Lung (tissue), 17 donors: ENCODE measurements at places on chromosomes 2 and 18. TPM values are rescaled to one million over a fixed set of nuclear protein-coding genes. Genes with fewer than 3 reads are reported as not detected.
A peak's percentile ranks its signal among the peaks of the same experiment; 100 is the strongest.

PLGLB1 gene
- polyA plus RNA-seq, result 1.8 TPM

SPATA3 gene
- polyA plus RNA-seq, result not detected

ANKRD30B gene
- polyA plus RNA-seq, result not detected

KCNG2 gene
- polyA plus RNA-seq, result 1.8 TPM

SP140 gene
- 6.5 TPM for polyA plus RNA-seq

CDH2 gene
- 0.27 TPM for polyA plus RNA-seq

VAMP5 gene
- 77.3 TPM for polyA plus RNA-seq

LBX2 gene
- 0.83 TPM for polyA plus RNA-seq

FHOD3 gene
- 1.0 TPM for polyA plus RNA-seq

GRCh38 chr2:160968183-160968582 lies 192.0 kb upstream of the TANK start:
- no peak for DNase-seq

GRCh38 chr18:10152475-10152874 lies 238.7 kb downstream of the VAPA start:
- no peak for DNase-seq

DNA sequence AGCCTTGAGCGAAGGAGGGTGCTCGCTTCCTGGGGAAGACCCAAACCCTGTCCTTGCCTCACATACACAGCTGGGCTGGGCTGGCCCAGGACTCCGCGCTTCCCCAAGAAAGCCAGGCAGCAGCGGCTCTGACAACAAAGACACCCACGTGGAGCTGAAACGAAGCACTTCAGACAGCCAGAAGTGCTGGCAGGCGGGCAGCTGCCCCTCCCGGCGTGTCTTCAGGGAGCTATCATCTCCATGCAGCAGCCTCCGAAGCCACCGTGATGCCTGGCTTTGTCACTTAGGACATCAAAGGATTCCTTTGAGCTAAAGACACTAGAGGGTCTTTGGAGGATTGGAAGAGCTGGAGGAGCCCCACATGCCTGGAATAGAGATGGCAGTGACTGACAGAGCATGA lies 35.2 kb downstream of the C1QL2 start:
- no peak for DNase-seq

- no peak for DNase-seq
Observed at GRCh38 chr2:98269830-98270229, 76.4 kb upstream of the CNGA3 start.

DNA sequence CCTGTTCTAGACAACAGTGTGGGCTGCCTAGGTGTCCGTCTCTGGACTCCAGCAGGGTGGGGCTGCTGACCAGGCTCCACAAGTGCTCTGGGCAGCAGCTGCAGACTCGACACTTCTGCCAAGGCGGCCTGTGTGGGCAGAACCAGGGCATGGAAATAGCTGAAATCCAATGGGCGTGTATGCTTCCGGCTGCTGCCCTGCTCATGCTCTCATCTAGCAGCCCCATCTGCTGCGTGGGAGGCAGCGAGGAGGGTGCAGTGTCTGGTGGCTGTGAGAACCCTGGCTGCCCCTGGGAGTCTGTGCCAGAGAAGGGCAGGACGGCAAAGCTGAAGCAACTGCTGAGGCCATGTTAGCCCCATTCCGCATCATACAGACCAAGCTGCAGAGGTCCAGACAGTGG lies 174.9 kb downstream of the SOX11 start:
- DNase-seq, result no peak

- no peak for DNase-seq
Observed at GRCh38 chr2:209977386-209978239, 24.8 kb upstream of the RPE start.

- DNase-seq, result no peak
Observed at GRCh38 chr2:11592671-11593574, 59.1 kb downstream of the GREB1 start.

DNA sequence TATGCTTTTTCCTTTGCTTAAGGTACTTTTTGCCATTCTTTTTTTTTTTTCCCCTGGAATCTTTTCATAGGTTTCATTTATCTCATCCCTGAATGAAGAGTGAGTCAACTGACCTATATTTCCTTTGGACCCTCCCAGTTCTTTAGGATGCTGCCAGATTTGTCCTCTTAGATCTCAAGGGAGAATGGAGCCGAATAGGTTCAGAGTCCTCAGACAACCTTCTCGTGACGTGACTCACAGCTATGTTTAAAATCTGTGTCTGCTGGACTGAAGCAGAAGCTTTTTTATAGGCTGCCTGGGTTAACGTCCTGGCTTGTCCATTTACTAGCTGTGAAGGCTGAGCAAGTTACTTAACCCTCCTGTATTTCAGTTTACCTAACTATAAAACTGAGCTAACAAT lies 358.6 kb downstream of the DLGAP1 start:
- no peak for DNase-seq

DNA sequence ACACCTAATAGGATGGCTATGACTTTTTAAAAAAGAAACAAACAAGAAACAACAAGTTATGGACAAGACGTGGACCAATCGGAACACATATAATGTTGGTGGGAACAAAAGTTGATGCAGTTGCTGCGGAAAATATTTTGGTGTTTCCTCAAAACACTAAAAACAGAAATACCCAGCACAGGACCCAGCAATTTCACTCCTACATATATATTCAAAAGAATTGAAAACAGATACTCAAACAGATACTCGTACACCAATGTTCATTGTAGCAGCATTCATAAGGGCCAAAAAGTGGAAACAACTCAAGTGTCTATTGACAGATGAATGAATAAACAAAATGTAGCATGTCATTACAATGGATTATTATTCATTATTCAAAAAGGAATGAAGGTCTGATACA lies 12.1 kb downstream of the CCDC141 start:
- no peak for DNase-seq

DNA sequence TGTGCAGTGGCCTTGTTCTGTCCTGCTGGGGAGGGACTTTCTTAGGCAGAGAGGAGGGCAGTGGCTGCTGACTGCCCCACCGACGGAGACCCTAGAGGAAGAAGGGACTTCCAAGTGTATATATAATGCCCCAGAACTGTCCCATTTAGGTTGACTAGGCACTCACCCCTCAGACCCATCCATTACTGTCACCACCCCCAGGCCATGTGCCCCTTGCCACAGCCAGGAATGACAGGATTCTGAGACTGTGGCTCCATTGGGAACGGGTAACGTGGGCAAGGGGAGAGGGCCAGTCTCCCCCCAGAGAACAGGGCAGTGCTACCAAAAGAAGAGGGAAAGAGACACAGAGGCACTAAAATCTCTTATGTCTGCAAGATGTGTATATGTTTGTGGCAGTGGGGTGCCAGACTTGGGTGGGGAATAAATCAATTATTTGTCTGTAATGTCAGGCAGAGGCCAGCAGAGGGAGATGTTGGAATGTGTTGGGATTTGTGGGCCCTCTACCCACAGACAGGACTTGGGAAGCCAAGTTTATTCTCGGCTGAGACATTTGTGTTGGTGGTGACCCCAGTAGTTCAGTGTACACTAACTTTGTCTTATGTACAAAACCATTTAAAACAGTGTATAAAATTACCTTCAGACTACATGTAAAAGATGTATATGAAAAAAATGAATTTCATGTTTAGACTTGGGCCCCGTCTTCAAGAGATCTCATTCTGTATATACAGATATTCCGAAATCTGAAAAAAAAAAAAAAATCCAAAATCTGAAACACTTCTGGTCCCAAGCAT lies 24.0 kb upstream of the TMEM37 start:
- peak; percentile 62 for DNase-seq

GRCh38 chr18:47968721-47969120 lies 38.3 kb upstream of the SMAD2 start:
- no peak for DNase-seq

GRCh38 chr2:40680547-40680946 lies 228.7 kb upstream of the SLC8A1 start:
- no peak for DNase-seq

DNA sequence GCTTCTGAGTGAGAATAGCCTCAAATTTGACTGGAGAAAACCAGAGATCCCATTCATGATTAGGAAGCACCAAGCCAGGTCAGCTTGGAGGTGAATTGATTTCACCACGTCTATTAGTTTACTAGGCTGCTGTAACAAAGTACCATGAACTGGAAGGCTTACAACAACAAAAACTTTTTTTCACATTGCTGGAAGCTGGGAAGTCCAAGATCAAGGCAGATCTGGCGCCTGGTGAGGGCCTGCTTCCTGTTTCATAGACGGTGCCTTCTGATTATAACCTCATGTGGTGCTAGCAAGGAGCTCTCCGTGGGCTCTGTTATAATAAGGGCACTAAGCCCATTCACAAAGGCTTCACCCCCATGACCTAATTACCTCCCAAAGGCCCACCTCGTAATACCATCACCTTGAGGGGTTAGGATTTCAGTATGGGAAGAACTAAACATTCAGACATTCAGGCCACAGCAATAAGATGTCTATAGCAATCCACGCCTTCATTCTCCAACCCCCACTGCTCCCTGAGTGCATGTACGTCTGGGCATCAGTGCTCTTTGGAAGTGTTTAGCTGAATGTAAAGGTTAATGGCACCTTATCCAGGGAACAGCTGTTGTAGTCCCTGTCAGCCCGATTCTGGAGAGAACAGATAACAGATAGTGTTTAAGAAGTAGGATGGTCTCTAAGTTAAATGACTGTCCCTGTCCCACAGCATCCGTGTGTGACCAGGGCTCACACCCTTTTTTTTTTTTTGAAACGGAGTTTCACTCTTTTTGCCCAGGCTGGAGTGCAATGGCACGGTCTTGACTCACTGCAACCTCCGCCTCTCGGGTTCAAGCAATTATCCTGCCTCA lies 89.2 kb downstream of the SOCS6 start:
- no peak for DNase-seq

DNA sequence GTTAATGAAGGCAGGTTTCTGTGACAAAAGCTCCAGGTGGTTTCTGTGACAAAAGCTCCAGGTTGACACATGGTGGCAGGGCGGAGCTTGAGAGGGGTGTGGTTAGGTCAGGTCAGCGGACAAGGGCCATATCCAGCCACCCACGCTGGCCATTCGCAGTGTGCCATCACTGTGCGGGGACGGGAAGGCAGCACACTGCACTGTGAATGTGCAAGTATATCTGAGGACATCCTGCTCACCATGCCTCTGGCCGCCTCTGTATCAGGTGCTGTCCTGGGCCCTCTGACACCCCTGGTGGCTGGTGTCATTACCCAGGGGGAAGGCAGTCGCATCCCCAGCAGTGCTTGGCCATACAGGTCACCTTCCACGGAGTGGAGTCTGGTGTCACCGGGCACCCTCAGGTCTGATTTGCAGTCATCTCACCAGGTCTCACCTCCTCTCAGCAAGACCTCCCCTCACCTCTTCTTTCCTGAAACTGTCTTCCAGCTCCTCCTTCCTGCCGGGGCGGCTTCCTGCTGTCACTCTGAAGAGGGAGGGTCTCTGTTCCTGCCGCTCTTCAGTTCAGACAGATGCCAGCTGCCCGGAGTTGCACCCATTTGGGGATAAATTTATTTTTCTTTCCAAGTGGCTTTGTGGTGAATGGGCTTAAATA lies 34.9 kb downstream of the CTIF start:
- no peak for DNase-seq

DNA sequence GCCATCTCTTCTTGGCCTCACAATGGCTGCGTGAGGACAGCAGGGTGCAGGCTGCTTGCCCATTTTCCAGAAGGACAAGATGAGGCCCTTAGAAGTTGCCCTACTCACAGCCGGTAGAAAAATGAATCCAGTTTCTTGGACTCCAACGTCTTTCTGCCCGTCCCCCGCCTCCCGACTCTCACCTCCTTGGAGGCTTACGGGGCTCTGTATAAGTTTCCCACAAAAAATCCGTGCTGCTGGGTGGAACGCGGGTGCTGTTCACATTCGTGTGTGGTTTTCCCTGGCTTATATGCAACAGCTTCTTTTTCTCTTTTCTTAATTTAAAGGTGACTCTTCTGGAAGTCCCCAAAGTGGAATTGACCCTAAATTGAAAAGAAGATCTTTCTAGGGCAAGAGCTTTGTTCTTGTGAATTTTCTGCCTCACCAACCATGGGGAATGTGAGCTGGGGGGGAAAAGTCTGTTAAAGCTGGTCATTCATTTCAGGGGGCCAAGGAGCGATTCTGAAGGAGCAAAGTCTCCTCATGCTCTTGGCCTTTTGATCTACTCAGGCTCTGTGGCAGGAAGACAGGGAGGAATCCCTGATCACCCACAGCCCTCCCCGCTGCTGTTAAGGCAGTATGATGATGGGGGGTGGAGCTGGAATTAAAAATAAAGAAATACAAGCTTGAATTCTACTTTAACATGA lies 51.3 kb downstream of the DDX1 start:
- no peak for DNase-seq

- DNase-seq, result peak; percentile 83
Observed at GRCh38 chr2:108988796-108989713, at the start of gene EDAR. EDAR (minus strand) TSS chr2:108989220; CDS start chr2:108931014, 58,206 bp downstream.
